ENCODE measurements at places on chromosomes 6 and 20. TPM values are rescaled to one million over a fixed set of nuclear protein-coding genes. Genes with fewer than 3 reads are reported as not detected.

KHDC1L gene
- 0.13 TPM for total RNA-seq

TAGAP gene
- 0.66 TPM for total RNA-seq

SCUBE3 gene
- total RNA-seq: 0.40 TPM

ZNF512B gene
- total RNA-seq: 15.5 TPM

SYNGAP1 gene
- 4.5 TPM for total RNA-seq

LBP gene
- total RNA-seq: not detected

SIRPD gene
- not detected for total RNA-seq

ARFGEF3 gene
- 1.1 TPM for total RNA-seq

SLC22A1 gene
- total RNA-seq: 1.2 TPM

HINT3 gene
- total RNA-seq: 23.1 TPM
